ENCODE measurements at places on chromosomes 13 and 19. TPM values are rescaled to one million over a fixed set of nuclear protein-coding genes. Genes with fewer than 3 reads are reported as not detected.

The FXYD7 gene
- not detected for total RNA-seq

The APC2 gene
- total RNA-seq = 0.08 TPM

The FCER2 gene
- not detected for total RNA-seq

The TSHZ3 gene
- 4.6 TPM for total RNA-seq

The ATP4B gene
- not detected for total RNA-seq

The ELSPBP1 gene
- not detected for total RNA-seq

The IGFL3 gene
- total RNA-seq = not detected

The TNFSF13B gene
- 0.60 TPM for total RNA-seq

The PLIN5 gene
- not detected for total RNA-seq

The FXYD1 gene
- 8.0 TPM for total RNA-seq

The AZU1 gene
- total RNA-seq = not detected

The LGI4 gene
- total RNA-seq = 0.15 TPM
